ENCODE measurements at places on chromosomes 7 and 10. TPM values are rescaled to one million over a fixed set of nuclear protein-coding genes. Genes with fewer than 3 reads are reported as not detected.

Gene FLNC
- polyA plus RNA-seq = not detected

Gene CALHM1
- not detected for polyA plus RNA-seq

Gene SFTPA2
- not detected for polyA plus RNA-seq

Gene CAMK1D
- polyA plus RNA-seq = 14.9 TPM

Gene SUMF2
- 156 TPM for polyA plus RNA-seq

Gene GIMAP1
- 104 TPM for polyA plus RNA-seq

Gene NEURL1
- polyA plus RNA-seq = 0.76 TPM

GRCh38 chr7:70116244-70116643 lies 518.0 kb downstream of the AUTS2 start:
- DNase-seq = no peak

- no peak for DNase-seq
Measured at GRCh38 chr7:84111842-84112241, 82.7 kb downstream of the SEMA3A start.

- DNase-seq = no peak
Measured at GRCh38 chr10:71291528-71291900, 27.5 kb upstream of the SLC29A3 start.

DNA sequence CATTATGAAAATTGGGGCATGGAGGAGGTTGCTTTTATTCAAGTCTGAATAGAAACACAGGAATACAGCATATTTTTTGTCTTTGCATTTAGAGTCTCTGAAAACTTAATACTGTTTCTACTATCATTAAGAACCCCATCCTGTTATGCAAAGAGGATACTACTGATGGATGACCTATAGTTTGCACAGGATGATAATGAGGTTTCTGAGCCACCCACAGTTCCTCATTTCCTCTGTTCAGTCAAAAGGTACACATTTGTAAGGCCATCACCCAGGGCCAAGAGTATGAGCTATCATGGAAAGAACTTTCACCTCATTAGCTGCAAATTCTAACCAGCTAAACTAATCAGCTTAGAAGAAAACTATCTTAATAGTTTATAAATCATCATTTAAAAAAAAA lies 213.0 kb upstream of the CHRM2 start:
- DNase-seq = no peak

- DNase-seq = no peak
Measured at GRCh38 chr7:133869556-133869955, 257.6 kb upstream of the LRGUK start.

DNA sequence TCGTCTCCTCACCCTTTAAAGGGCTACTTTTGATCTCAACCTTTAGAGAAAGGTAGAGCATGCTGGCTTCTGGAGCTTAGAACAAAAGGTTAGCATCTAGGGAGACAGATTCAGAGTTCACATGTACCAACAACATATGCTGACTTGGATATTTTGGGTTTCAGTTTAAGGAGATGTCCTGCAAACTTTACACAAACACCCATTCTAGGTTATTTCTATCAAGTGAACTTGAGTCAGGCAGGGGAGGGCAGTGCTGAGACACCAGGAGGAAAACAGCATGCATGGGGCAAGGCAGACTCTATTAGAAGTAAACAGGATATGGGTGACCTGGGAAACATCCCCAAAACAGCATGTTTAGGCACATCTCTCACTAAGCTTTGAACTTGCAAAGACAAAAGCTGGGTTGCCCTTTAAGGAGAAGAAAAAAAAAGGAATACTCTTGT lies 43.8 kb downstream of the ARL4A start:
- DNase-seq = peak; percentile 19

- no peak for DNase-seq
Measured at GRCh38 chr7:129719980-129720732, 108.6 kb downstream of the NRF1 start.

- DNase-seq = no peak
Measured at GRCh38 chr10:7561216-7561893, 105.4 kb downstream of the ITIH5 start.

- no peak for DNase-seq
Measured at GRCh38 chr7:50314836-50315592, 10.5 kb downstream of the IKZF1 start.

- DNase-seq = no peak
Measured at GRCh38 chr10:89458291-89458690, 43.9 kb downstream of the IFIT5 start.

- no peak for DNase-seq
Measured at GRCh38 chr10:129642427-129642826, 175.4 kb downstream of the MGMT start.

DNA sequence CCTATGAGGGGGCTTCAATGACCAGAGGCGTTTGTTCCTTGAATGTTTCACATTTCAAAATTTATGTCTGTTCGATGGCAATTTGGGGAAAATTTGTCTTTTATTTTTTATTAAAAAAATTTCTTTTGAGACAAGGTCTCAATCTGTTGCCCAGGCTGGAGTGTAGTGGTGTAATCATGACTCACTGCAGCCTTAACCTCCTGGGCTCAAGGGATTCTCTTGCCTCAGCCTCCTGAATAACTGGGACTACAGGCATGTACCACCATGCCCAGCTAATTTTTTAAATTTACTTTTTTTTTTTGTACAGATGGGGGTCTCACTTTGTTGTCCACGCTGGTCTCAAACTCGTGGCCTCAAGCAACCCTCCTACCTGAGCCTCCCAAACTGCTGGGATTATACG lies 39.7 kb downstream of the OTUD1 start:
- DNase-seq = no peak

DNA sequence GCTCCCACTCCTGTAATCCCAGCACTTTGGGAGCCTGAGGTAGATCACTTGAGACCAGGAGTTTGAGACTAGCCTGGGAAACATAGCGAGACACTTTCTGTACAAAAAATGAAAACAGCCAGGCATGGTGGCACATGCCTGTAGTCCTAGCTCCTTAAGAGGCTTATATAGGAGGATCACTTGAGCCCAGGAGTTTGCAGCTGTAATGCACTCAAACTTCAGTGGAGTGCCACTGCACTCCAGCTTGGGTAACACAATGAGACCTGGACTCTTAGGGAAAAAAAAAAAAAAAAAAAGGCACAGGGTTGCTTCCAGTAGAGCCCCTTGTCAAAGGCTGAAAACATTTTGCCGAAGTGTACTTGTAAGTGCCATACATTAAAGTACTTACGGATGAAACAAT lies 195.3 kb downstream of the PHTF2 start:
- DNase-seq = no peak

- no peak for DNase-seq
Measured at GRCh38 chr10:10797513-10797912, 220.2 kb upstream of the CELF2 start.

Measured in naive thymus-derived CD4-positive, alpha-beta T cell (primary cell).